ENCODE measurements at places on chromosomes 1 and 21. TPM values are rescaled to one million over a fixed set of nuclear protein-coding genes. Genes with fewer than 3 reads are reported as not detected.

- no peak for DNase-seq
Measured at GRCh38 chr1:39990428-39990827, 35.5 kb downstream of the MFSD2A start.

- DNase-seq: no peak
Measured at GRCh38 chr1:113133038-113133437, 60.0 kb downstream of the LRIG2 start.

- no peak for DNase-seq
Measured at GRCh38 chr1:219774386-219774785, 154.0 kb downstream of the SLC30A10 start.

MROH9 gene
- polyA plus RNA-seq: not detected
